ENCODE measurements at places on chromosomes 7 and 10.

GRCh38 chr7:9097565-9098060, 664.2 kb downstream of the NXPH1 start:
- no peak for DNase-seq

GRCh38 chr10:110572862-110573261, 5.4 kb downstream of the SMC3 start:
- DNase-seq, result no peak

- no peak for DNase-seq
Measured at GRCh38 chr7:94813917-94814316, 93.5 kb upstream of the PPP1R9A start.

DNA sequence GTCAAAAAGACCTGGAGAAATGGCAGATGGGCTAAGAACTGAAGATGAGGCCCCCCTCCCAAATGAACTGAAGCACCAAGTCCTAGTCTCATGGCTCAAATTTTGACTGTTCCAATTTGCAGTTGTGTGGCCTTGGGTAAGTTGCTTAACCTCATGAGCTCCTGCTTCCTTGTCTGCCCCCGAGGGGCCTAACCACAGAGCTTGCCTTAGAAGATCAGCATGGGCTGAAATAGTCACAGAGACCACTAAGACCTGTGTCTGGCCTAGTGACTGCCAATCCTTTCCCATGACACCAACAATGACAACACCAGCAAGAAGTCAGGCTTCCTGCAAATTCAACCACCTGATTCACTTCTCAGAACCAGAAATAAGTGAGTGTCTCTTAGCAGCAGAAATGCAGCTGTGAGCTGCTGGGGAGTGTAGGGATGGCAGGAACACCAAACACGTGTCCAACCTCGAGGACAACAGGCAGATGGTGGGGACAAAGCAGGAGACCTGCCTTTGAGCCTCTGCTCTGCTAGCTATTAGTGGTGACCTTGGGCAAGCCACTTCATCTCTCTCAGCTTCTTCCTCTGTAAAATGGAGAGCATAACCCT, 23.7 kb downstream of the CRHR2 start:
- DNase-seq, result no peak

GRCh38 chr7:44535348-44536064, 5.6 kb downstream of the NPC1L1 start:
- no peak for DNase-seq

DNA sequence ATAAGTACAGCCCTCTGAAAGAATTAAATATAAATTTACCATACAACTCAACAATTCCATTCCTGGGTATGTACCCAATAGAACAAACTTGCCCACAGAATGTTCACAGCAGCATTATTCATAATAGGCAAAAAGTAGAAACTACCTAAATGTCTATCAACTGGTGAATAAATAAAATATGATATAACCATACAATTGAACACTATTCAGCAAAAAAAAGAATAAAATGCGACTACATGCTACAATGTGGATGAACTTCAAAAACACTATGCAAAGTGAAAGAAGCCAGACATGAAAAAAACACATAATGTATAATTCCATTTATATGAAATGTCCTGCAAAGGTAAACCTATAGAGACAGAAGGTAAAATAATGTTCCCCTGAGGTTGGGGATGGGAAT, 2.0 kb upstream of the CPN1 start:
- DNase-seq, result no peak
